ENCODE measurements at places on chromosomes 11 and 22.

- no peak for DNase-seq
Measured at GRCh38 chr11:20808328-20808727, 138.9 kb downstream of the NELL1 start.

DNA sequence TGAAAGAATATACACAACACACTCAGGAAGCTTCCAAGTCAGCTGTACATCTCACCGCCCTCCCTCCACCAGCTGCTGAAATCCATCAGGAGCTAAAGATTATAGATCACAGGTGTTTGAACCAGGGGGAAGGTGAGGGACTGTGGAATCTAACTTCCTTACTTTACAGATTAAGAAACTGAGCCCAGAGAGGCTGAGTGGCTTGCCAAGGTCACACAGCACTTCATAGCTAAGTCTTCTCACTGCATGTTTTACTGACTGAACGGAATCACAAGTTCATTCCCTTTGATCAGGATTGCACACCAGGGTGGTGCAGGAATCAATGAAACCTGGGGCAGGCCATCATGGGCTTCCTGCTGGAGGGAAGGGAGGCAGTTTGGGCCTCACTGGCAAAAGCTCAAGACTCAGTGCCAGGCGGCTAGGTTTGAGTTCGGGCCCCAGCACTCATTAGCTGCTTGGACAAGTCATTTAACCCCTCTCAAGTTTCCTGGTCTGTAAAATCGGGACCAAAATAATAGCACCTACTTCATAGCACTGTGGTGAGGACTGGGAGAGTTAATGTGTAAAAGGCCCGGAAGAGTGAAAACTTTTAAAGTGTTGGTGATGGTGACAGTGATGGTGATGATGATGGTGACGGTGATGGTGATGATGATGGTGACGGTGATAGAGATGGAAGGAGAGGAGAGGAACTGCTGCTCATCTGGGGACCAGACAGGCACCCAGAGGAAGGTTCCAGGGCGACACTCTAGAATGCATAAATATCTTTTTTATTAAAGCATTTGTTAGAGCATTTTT is 8.2 kb downstream of the CD5 start:
- DNase-seq, result no peak

GRCh38 chr22:36386351-36386899 is 1.3 kb downstream of the MYH9 start:
- DNase-seq, result peak; percentile 55

DNA sequence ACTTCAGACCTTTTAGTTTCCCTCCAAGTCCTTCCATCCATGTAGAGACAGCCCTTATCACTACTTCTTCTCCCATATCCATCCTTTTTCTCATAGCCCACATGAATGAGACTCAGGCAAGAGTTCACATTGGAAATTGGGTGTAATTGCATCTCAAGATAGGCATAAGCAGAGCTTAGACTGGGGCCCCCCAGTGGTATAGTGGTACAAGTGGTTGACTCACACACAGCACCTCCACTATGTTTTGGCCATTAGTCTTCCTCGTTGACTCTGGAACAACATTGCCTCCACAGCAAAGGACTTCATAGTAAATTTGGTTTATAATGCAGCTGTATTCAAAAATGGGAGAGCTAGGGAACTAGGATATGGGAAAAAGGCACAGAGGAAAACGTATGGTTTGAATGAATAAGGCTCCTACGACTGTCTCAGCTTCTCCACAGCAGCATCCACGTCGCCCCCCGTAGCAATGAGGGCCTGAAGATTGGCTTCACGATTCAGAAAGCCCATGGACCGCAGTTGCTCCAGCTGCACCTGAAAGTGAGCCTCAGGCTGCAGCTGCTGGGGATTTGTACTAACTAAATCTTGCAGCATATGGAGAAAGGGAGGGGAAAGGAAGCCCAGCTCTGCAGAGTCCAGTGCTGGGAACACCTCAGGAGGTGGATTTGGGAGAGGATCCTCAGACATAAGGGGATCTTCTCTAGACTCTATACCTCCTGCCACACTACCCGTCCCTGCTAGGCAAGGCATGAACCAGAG is 2.4 kb downstream of the UBQLN3 start:
- DNase-seq, result no peak

GRCh38 chr11:72425053-72425980 is 9.0 kb downstream of the CLPB start:
- DNase-seq, result no peak

GRCh38 chr22:17161991-17162390 is 2.9 kb upstream of the HDHD5 start:
- DNase-seq, result peak; percentile 47

DNA sequence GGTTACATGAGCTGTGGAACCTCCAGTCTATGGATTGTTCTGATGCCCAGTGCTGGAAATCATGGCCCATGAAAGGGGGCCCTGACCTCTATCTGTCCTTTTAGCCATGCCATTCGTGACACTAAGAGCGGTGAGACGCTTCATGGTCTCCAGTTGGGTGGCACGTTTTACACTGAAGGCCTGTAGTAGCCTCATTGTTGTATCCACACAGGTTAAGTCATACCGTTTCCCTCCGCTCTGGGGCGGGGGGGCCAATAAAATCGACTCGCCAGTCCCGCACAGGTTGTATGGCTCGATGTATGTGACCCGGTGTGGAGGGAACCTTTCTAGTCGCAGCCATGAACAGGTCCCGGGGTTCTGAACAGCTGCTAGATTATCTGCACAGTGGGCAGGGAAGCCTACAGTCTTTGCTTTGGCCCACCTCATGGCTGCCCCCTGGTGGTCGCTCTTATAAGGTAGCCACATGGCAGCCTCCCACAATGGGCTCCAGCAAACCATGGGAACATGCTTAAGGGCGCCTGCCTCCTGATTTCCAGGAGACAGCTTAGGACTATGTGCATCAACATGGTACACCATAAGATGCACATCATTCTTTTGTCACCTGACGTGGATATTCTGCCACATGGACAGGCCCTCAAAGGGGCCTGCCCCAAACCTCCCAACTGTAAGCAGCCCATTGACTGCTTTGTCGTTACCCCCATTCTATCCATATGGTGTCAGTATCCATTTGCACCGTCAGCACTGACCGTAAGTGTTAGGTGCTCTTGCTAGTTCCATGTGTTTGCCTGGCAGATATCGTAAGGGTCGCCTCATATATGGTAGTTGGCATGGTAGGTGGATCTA is 19.7 kb upstream of the APOL3 start:
- DNase-seq, result peak; percentile 86

DNA sequence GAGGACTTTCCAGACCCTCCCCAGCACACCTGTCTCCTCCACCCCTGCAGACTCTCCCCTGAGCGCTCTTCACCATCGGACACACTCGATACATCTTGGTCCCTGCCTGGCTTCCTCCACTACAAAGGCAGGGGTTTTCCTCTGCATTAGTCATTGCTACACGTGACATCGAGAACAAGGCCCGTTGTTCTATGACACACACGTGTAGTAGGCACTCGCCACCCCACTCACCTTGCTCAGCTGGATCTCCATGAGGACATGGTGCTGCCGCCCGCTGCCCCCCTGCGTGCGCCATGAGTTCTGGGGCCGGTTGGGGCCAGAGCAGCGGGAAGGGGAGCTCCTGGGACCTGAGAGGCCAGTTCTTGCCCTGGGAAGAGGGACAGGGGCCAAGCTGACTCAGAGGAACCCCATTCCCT is 16.7 kb downstream of the ATG2A start:
- no peak for DNase-seq

Measured in ELF-1 (cell line).